ENCODE measurements at places on chromosomes 1 and 21.
A peak's percentile ranks its signal among the peaks of the same experiment; 100 is the strongest.

- no peak for ATAC-seq
Observed at GRCh38 chr1:184635347-184635979, 119.2 kb downstream of the EDEM3 start.

DNA sequence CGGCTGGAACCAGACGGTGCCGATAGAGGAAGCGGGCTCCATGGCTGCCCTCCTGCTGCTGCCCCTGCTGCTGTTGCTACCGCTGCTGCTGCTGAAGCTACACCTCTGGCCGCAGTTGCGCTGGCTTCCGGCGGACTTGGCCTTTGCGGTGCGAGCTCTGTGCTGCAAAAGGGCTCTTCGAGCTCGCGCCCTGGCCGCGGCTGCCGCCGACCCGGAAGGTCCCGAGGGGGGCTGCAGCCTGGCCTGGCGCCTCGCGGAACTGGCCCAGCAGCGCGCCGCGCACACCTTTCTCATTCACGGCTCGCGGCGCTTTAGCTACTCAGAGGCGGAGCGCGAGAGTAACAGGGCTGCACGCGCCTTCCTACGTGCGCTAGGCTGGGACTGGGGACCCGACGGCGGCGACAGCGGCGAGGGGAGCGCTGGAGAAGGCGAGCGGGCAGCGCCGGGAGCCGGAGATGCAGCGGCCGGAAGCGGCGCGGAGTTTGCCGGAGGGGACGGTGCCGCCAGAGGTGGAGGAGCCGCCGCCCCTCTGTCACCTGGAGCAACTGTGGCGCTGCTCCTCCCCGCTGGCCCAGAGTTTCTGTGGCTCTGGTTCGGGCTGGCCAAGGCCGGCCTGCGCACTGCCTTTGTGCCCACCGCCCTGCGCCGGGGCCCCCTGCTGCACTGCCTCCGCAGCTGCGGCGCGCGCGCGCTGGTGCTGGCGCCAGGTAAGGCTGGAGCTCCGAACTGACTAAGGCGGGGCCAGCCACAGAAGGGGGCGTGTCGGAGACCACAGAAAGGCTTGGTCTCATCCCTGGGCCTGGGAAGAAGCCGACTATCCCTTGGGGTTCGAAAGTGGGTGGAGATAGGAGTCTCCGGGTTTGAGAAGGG, 486 bp downstream of the SLC27A3 start:
- ATAC-seq, result peak; percentile 71

- ATAC-seq, result no peak
Observed at GRCh38 chr21:38982096-38982495, 176.4 kb downstream of the ETS2 start.

DNA sequence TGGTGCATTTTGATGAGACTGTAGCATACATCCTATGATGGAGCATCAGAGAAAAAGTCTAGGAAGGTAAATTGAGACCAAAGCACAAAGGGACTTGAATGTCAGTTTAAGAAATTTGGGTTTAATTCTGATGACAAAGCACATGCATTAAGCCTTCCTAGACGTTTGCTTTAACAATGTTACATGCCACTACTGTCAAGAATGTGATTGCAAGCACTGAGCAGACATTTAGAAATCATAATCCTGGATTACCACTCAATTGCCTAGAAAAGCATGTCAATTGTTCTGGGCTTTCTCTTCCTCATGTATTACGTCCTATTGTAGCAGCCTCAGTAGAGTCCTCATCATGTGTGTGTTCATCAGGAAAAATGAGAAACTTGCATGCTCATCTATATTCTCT, 117.1 kb downstream of the ZNF281 start:
- no peak for ATAC-seq

DNA sequence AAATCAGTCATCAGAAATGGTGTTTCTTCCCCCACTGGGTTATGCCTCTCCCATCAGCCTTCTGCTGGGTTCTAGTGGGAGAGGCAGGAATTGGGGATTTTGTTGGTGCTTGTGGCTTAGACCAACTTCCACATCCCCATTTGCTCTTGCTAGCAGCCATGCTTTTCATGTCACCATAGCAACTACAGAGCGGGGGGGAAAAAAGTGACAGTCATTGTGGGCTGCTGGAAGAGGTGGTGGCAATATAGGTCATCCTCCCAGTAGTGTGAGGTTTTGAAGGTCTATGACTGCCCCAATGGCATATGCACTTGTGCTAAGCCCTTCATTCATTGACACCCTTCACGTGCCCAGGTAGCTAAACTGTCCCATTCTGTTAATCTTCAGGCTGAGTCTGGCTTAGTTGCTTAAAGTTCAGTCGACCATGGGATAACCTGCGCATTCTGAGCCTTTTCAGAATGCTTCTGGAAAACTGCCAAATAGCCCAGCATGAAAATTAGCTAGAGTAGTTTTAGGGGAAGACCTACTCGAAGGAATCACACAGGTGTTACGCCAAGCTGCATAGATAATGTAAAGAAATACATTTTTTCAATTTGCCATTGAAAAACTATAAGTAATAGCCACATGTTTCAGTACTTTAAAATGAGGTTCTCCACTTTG, 53.7 kb upstream of the ZNF326 start:
- peak; percentile 49 for ATAC-seq

GRCh38 chr1:29673669-29674626, 437.6 kb downstream of the PTPRU start:
- no peak for ATAC-seq

DNA sequence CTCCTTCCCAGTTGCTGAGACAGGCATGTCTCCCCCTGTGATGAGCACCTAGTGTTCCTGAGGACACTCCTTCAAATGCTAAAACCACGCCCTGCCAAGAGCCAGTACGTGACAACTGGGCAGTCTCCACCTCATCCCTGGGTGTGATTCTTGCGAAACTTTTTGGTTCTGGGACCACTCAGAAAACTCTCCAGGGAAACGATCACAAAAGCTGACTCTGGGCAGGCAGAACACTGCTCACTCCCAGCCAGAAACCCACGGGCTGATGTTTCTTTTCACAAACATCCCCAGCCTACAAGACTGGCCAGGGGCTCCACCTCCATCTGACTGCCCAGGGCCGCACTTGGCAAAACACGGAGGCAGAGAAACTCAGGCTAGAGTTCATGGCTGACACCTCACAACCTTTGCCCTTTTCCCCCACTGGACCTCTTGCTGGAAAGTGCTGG, 24.4 kb downstream of the DHRS3 start:
- no peak for ATAC-seq

DNA sequence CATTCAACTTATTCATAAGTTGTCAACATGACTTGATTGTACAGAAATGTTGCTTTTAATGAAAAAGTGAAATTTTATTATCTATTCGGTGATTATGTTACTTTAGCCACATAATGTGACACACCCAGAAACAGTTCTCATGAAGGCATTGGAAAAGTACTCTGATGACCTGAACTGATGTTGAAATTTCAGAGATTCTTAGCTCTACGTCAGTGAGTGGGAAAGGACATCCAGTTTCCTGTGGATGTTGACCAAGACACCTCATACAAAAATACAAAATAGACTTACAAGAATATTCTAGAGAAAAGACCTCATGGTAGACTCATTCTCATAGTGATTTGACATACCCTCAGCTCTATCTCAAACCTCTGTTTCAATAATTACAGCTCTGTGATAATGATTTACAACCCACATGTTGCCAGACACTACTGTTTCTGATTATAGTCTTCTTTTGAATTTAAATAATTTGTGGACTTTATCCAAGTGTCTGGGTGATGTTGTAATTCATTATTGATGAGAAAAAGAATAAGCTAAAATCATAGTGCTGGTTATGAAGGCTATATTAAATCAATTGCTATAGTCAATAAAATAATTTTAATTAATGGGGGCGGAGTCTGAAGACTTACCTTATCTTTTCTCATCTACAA, 37.3 kb downstream of the KCNK2 start:
- no peak for ATAC-seq

DNA sequence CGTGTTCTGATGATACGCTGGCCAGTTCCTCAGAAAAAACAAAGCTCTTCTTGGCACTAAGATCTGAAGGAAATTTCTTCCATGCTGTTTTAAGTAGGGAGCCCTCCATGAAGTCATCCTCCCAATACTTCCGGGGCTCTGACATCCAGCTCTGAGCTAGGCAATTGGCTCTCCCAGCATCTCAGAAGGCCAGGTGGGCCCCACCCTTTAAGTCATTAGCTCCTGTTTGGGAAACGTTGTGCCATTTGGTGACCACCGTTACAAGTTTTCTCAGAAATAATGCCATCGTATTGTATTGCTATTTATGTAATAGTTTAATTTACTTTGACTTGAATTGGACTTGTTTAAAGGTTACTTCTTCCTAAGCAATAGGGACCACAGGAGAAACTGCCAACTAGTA, 130.3 kb upstream of the EDN2 start:
- no peak for ATAC-seq

- peak; percentile 16 for ATAC-seq
Observed at GRCh38 chr1:248872752-248873408, 14.0 kb upstream of the ZNF692 start.

GRCh38 chr21:41124641-41125201, 43.2 kb upstream of the BACE2 start:
- no peak for ATAC-seq

DNA sequence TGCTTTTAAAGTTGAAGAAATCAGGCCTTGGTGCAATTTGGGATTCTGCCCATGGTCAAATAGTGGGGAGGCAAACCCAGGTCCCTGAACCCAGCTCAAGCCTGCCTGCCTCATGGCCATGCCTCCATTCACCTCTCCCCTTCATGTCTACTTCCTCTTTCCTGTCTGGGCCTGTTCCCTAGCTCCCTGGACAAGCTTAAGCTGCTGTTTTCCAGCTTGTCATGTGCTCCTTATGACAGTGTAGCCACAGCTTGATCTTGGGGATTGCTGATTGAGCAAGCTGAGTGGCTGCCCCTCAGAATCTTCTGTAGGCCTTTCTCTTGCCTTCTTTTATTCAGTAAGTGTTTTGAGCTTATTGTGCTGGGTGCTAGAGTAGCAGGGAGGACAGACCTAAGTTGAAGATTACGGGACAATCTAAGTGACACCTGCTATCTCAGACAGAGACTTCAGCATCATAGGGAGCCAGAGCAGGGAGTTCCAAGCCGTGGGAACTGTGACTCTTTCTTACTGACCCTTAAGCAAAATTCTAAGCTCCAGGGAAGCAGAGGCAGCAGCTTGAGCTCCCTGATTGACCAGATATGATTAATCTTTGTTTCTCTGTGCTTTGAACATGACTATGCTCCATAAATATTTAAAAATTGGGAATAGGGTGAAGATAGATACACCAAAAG, 520 bp upstream of the MR1 start:
- ATAC-seq, result peak; percentile 14

DNA sequence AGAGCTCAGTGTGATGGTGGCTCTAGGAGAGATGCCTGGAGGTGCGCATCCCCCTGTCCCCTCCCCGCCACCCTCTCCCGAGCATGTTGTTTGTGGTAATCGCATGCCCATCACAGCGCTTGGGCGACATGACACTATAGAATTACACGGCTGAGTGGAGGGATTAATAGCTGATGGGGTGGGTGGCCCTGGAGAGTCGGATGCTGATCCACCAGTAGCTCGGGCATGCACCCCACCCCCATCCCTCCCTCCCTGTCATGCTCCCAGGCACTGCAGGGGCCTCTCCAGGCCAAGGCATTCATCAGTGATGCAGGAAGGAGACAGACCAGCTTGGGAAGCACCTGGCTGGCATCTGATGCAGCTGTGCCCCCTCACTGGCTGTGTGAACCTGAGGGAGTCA, 159.0 kb upstream of the IGSF21 start:
- no peak for ATAC-seq

DNA sequence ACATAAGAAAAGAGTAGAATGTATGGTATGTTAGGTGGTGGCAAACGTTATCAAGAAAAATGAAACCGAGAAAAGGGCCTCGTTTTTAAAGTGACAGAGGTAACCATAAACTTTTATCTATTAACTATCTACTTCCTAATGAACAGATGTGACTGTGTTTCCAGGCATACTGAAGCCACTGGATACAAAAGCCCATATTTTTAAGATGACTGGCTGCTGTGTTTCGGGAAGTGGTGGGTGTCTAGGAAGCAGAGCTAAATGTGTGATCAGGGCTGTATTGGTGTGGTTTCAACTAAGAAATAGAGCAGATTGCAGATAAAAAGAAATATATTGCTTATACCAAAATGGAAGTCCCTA, 71.8 kb downstream of the CHRM3 start:
- ATAC-seq, result peak; percentile 21

DNA sequence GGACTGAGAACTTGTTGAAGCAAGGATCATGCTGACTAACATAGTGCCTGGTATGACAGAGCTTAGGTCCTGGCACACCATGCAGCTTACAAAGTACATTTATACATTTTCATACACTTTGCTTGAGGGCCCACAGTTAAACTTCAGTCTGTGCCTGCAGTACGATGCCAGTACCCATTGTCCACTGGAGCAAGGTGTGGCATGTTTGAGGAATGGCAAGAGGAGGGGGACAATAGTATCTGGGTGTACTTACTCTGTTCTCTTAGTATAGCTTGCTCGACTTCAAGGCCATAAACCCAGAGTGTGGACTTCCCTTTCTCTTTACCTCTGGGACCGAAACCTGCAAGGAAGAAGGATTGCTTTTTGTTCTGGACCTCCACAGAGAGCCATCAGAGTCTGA, 6.8 kb upstream of the YBX1 start:
- no peak for ATAC-seq

DNA sequence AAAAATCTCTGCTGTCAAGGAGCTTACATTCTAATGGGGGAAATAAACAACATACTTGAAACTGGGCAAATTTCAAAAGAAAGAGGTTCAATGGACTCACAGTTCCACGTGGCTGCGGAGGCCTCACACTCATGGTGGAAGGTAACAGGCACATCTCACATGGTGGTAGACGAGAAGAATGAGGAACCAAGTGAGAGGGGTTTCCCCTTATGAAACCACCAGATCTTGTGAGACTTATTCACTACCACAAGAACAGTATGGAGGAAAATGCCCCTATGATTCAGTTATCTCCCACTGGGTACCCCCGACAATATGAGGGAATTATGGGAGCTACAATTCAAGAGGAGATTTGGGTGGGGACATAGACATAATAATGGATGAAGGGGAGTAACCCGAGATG, 226.4 kb downstream of the ZP4 start:
- ATAC-seq, result no peak

DNA sequence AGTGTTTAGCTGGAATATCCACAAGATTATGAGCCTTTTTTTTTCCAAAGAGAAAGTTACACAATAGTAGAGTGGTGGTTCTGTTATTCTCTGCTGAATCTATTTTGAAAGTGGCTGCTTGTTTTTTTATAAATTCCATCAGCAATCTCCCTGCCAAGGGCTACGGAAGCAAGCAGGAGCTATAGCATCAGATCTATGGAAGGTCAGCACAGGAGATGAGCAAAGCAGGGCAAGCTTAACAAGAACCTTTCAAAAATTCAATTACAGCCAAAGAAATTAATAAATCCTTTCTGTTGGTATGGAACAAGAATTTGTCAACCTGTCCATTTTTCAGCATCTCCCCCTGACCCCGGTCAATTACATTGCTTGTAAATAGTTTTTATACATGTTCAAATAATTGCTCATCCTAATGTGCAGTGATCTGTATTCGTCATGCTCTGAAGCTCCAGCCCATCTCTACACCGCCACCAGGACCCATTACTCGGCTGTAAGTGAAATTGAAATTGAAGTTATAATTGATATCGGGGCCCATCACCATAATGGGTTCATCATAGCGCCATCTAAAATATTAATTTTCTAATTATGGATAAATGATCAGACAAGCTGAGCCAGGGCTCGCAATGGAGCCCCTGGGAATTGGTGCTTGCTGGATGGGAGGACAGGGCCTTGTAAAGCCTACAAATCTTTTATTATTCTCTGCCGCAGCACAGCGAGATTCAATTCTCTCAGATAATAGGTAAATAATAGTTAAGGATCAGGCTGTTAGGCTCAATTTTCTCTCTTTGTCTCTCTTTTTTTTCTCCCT, 215.1 kb downstream of the ATG4C start:
- ATAC-seq, result no peak

- no peak for ATAC-seq
Observed at GRCh38 chr1:8214501-8215173, 103.3 kb upstream of the SLC45A1 start.

- ATAC-seq, result no peak
Observed at GRCh38 chr1:102790997-102791396, 317.3 kb downstream of the COL11A1 start.
